NCI-H1105 (cell line): ENCODE measurements at places on chromosomes 12 and 14.

- no peak for DNase-seq
Measured at GRCh38 chr12:53965281-53966084, 7.4 kb upstream of the HOXC11 start.

GRCh38 chr14:87492561-87492960 is 500.4 kb downstream of the GALC start:
- DNase-seq, result no peak

- no peak for DNase-seq
Measured at GRCh38 chr12:70255311-70255710, 12.1 kb downstream of the CNOT2 start.

- DNase-seq, result no peak
Measured at GRCh38 chr12:109868182-109869051, 11.9 kb downstream of the GLTP start.

DNA sequence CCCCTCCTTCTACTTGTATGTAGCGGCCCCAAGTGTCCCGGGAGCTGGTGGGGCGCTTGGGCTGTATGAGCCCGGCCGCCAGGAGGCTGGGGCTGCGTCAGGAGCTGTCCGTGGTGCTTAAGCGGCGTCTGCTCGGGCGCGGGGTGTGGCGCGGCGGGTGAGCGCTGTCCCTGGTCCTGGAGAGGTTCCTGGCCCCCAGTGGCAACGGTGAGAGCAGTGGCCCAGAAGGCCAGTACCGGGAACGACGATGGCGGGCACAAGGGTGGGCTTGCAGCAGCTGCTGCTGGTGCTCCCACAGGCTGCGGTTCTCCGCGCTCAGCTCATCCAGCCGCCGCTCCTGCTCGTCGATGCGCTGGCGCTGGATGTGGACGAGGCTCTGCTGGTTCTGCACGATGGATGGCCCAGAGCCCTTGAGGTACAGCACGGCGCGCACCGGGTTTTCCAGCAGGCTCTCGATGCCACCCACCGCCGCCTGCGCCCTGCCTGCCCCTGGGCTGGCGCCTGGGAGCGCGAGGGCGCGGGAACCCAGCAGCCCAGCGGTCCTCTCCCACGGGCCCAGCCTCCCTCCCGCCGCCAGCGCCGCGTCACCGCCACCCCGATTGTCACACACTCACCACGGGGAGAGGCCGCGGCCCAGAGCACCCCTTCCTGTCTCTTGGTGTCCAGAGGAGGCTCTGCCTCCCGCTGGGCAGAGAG is 41.9 kb upstream of the FKBP4 start:
- peak; percentile 18 for DNase-seq

DNA sequence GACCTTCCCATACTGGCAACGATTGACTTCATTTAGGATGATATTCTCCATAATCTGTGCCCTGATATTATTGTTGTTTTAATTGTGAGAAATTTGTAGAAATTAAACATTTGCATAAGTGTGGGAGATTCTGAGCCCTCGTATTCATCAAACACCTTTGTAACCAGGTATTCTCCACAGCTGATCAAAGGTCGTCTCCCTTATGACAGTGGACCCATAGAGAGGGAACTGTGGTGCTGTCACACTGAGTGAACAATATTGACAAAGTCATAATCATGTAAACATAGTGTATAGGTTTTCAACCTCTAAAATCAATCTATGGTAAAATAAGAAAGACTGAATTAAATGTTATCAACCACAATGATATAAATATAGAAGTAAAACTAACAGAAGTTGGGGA is 14.9 kb upstream of the PLEKHG3 start:
- no peak for DNase-seq

GRCh38 chr14:101383737-101384338 is 177.5 kb upstream of the DIO3 start:
- DNase-seq, result no peak

DNA sequence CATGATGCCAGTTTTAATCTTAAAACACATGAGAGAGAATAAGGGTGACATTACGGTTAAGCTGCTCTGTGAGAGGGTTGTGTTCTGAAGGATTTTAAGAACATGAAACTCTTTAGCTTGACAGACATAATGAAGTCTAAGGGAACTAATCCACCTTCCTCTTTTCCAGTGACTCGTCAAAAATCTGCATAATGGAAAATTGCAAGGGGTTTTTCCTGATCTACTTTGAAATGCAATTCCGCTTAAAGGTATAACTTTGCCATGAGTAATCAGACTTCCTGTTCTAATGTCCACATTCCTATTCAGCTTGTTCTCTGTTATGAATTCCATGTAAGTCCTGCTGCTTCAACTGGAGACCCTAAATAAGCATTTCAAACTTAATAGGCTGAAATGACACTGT is at the start of gene ZNF705A:
Gene ZNF705A (plus strand): TSS at position 171 of the 400 bp plus-strand sequence. CDS start 15,611 bp downstream, outside the sequence.
- no peak for DNase-seq

GRCh38 chr14:34220378-34220706 is 241.7 kb downstream of the SPTSSA start:
- no peak for DNase-seq

DNA sequence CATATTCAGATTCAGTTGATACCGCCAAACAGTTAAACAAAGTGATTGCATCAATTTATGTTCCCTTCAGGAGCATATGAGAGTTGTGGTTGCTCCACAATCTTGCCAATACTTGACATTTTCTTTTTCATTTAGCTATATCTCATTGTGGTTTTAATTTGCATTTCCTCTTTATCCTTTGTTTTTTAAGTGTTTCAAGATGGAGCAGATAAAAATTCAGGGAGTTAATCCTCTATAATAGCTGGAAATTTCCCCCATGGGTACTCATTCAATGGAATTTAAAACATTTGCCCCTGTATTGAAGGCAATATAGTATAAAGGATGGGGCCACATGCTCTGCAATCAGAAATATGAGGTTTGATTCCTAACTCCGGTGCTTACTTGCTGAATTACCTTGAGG is 1.1 kb upstream of the EXD2 start:
- no peak for DNase-seq

GRCh38 chr12:71840231-71840847 is 780 bp downstream of the TBC1D15 start:
- peak; percentile 10 for DNase-seq

GRCh38 chr12:43571885-43572284 is 19.9 kb upstream of the ADAMTS20 start:
- no peak for DNase-seq

GRCh38 chr14:92880851-92881250 is 42.1 kb upstream of the CHGA start:
- DNase-seq, result no peak

DNA sequence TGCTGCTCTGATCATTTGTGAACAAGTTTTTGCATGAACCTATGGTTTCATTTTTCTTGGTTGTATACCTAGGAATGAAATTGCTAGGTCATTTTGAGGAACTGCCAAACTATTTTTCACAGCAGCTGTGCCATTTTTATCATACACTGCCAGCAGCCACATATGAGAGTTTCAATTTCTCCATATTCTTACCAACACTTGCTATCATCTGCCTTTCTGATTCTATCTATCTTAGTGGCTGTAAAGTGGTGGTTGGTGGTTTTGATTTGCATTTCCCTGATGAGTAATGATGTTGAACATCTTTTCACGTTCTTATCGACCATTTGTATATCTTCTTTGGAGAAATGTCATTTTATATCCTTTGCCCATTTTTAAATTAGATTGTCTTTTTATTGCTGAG is 146.1 kb downstream of the C12orf75 start:
- DNase-seq, result no peak

DNA sequence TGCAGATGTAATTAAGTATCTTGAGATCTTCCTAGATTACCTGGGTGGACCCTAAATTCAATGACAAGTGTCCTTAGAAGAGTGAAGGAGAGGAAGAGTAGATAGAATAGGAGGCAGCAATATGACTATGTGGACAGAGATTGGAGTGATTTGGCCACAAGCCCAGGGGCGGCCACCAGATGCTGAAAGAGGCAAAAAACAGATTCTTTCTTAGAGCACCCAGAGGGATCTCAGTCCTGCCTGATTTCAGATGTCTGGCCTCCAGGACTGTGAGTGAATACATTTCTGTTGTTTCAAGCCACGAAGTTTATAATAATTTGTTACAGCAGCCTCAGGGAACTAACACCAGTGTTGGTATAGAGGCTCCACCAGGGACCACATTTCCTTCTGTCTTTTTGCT is 67.3 kb downstream of the DACT1 start:
- DNase-seq, result no peak

- no peak for DNase-seq
Measured at GRCh38 chr12:102539651-102540553, 59.5 kb upstream of the IGF1 start.

GRCh38 chr12:16389594-16389993 is 42.1 kb downstream of the MGST1 start:
- DNase-seq, result no peak

DNA sequence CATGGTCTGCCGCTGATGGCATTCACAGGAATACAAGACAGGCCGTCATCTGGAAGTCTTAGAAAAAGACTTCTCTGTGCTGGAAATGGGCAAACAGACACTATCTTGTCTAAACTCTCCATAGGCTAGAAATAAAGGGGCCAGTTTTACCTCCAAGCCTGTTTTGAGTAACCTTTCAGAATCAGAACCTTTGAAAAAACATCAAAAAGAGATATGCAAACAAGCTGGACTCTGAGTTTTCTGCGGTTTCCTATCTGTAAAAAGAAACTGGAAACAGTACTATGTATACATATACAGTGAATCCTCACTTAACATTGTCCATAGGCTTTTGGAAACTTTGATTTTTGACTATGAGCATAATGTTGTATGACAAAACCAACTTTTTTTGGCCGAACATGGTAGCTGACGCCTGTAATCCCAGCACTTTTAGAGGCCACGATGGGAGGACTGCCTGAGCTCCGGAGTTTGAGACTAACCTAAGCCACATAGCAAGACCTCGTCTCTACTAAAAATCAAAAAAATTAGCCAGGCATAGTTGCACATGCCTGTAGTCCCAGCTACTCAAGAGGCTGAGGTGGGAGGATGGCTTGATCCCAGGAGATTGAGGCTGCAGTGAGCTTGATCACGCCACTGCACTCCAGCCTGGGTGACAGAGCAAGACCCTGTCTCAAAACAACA is 92.9 kb upstream of the MAX start:
- no peak for DNase-seq

DNA sequence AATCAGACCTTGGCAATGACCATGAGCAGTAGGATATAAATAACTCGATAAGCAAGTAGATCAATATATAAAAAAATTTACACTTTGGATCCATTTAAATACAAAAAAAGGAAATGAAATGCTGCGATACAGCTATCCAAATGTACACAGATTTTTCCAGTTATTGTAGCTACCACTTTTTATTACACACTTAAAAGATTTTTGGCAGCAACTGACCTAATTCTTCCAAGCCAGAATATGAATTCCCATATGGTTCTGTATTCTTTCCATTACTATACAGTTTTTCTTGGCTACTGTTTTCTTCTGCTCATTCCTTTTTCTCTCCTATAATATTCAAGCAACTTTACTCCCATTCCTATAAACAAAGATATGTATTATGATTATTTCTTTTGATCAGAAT is 52.2 kb downstream of the TMTC1 start:
- DNase-seq, result no peak

GRCh38 chr14:88879022-88879421 is 54.6 kb downstream of the TTC8 start:
- no peak for DNase-seq

DNA sequence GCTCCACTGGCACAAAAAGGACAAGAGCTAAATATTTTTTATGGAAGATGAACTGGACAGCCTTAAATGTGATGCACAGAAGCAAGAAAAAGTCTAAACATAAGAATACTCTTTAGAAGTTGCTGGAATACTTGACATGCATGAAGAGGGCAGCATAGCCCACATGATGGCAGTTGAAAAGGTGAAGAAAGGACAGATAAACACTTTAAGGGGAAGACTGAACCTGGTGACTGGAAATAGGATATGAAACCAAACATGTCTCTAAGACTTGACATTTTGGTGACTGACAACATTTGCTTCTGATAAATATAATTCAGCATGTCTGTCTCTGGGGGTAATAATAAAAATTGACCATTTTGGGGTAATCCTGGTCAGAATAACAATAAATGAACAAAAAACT is 273.1 kb downstream of the CCDC91 start:
- no peak for DNase-seq

- no peak for DNase-seq
Measured at GRCh38 chr14:78921856-78922255, 751.7 kb downstream of the NRXN3 start.

GRCh38 chr12:16611146-16611545 is 5.2 kb upstream of the LMO3 start:
- no peak for DNase-seq

DNA sequence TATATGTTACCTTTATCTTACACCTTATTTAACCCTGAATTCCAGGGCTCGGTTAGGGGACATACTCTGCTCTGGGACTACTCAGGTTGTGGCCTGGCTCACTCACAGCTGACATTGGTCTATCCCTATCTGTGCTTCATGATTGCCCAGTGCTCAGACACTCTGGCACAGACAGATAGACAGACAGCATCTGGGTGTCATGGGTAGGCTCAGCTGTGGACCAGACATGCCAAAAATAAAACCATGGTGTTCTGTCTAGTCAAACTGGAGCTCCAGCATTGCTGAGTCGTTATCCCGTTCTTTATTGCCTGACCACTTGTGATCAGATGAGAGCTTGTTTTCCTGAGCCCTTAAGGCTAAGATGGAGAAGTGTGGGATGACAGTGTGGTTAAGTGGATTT is 29.0 kb downstream of the FBXW8 start:
- DNase-seq, result no peak

DNA sequence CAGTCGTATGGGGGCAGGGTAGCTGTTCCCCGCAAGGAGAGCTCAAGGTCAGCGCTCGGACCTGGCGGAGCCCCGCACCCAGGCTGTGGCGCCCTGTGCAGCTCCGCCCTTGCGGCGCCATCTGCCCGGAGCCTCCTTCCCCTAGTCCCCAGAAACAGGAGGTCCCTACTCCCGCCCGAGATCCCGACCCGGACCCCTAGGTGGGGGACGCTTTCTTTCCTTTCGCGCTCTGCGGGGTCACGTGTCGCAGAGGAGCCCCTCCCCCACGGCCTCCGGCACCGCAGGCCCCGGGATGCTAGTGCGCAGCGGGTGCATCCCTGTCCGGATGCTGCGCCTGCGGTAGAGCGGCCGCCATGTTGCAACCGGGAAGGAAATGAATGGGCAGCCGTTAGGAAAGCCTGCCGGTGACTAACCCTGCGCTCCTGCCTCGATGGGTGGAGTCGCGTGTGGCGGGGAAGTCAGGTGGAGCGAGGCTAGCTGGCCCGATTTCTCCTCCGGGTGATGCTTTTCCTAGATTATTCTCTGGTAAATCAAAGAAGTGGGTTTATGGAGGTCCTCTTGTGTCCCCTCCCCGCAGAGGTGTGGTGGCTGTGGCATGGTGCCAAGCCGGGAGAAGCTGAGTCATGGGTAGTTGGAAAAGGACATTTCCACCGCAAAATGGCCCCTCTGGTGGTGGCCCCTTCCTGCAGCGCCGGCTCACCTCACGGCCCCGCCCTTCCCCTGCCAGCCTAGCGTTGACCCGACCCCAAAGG is 804 bp downstream of the GAPDH start:
- peak; percentile 73 for DNase-seq

DNA sequence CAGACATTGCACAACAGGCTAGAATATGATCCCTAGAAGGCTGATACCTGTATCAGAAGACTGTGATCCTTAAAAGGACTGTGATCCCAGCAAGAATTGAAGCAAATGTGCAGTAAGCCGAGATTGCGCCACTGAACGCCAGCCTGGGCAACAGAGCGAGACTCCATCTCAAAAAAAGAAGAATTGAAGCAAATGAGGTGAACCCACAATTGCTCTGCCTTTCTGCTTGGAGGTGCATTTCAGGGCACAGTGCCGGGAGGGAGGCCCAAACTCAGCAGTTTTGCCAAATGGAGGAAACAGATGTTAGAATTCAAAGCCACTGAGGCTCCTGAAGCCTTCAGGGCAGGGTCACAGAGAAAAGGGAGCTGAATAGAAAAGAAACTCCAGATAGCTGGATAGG is 61.1 kb upstream of the COCH start:
- DNase-seq, result no peak

- DNase-seq, result no peak
Measured at GRCh38 chr14:75249251-75249957, 29.2 kb upstream of the FOS start.
